Suppressor macrophage (primary cell): ENCODE measurements at places on chromosomes 16 and 17.
A peak's percentile ranks its signal among the peaks of the same experiment; 100 is the strongest.

DNA sequence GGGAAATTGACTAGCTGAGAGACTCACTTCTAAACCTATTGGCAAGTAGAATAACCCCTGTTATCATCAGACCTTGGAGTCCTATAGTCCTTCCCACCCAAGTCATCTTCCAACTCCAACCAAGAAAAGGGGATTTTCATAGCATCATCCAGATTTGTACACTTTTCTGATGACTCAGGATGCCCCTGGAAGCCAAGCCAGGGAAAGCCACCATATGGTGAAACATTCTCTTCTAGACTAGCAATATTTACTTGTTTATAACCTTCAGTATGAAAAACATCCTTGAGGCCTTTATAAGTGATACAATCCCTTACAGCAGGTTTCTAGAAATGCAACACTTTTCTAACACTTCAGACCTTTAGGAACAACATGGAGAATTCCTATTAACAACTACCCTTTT, 618.8 kb upstream of the CDH11 start:
- no peak for DNase-seq

DNA sequence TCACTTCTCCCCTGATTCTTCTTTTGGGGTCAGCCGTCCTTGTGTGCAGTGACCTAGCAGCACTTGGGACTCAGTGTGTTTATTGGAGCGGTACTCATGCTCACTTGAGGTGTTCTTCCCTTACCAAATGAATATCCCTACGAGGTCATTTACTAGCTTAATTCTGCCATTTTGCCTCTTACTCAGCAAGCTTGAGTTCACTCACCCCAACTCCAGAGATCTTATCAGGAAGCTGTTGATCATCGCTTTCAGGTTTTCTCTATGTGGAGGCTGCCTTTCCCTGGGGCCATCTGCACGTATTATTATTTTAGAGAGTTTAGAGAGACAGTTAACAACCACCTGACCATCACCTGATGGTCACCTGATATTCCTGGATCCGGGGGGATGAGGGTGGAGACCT, 1466.0 kb upstream of the GOT2 start:
- no peak for DNase-seq

DNA sequence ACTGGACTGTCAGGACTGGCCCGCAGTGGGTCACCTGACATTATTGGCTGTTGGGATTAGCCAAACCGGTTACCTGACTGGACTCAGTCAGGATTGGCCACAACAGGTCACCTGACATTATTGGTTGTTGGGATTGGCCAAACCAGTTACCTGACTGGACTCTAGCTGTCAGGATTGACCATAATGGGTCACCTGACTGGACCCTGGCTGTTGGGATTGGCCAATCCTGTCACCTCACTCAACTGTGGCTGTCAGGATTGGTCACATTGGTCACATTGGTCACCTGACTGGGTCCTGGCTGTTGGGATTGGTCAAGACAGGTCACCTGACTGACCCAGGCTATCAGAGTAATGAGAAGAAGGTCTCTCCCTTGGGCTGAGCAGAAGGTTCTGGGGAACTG, 207.7 kb upstream of the SDK2 start:
- no peak for DNase-seq

GRCh38 chr17:75625813-75626486, 7.3 kb upstream of the SMIM5 start:
- no peak for DNase-seq

- no peak for DNase-seq
These were observed 4.0 kb upstream of the MEAK7 start for GRCh38 chr16:84508502-84508901.

DNA sequence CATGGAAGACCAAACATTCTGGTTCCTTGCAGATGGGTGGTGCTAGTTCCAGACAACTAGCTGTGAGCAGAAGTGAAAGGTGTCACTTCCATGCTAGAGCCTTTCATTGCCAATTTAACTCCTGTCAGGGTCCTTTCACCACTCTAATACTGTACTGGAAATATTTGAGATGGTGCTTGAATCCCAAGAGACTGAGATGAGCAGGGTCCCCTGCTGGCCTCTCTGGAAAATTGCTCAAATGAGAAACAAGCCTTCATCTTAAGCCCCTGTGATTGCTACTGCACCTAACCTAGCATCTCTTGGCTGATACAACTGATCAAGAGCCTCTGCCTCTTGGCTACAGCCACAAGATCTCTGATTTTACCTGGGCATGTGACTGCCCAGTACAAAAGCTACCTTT, 7.4 kb upstream of the VAC14 start:
- DNase-seq: peak; percentile 20

- DNase-seq: no peak
These were observed 28.4 kb upstream of the STH start for GRCh38 chr17:45970659-45971058.

GRCh38 chr17:9768381-9768934, 22.9 kb downstream of the DHRS7C start:
- no peak for DNase-seq

GRCh38 chr16:8251298-8251697, 339.0 kb downstream of the TMEM114 start:
- DNase-seq: no peak

- DNase-seq: no peak
These were observed 27.5 kb downstream of the LRRC75A start for GRCh38 chr17:16464303-16465051.

GRCh38 chr16:48918520-48919258, 308.7 kb upstream of the N4BP1 start:
- no peak for DNase-seq

DNA sequence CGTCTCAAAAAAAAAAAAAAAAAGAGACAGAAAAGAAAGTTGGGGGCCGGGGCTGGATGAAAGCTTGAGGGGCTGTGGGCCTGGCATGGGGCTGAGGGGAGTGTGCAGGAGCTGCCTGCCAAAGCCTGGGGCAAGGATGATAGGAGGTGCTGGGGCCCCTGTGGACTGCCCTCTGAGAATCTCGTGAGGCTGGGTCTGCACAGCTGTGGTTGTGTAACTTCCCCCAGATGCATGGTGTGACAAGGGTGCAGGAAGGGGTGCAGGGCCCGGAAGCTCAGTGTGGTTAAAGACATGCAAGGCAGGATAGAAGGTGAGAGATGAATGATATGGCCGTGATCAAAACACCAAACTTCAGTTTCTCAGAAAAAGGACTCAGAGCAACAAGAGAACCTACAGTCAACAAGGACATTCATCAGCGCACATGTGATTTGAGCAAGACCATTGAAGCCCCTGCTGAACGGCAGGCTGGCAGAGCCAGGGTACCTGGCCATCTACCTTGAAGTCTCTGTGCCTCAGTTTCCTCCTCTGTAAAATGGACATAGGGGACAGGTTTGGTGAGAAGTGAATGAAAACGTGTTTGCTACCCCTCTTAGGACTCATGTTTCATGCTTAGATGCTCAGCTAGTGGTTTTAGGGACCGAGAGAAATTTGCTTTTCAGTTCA, 9.6 kb downstream of the IL32 start:
- peak; percentile 62 for DNase-seq

GRCh38 chr17:67520916-67521774, 144.1 kb downstream of the PITPNC1 start:
- DNase-seq: no peak

DNA sequence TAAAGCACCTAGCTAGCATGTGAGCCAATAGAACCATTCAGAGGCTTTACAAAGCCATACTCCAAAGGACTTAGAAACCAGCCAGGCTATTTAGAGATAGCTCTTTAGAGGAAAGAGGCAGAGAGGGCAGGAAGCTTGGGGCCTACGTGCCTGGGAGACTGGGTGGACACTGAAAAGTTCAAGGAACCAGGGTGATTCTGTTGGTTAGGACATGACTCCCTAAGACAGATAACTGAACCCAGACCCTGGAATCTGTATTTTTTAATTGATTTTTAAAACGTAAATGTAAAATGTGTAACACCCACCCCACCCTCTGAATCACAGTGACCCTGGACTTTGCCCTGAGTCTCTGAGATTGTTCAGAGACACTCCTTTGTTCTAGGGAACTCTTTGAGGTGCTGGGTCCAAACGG, 16.1 kb upstream of the GNA13 start:
- no peak for DNase-seq

DNA sequence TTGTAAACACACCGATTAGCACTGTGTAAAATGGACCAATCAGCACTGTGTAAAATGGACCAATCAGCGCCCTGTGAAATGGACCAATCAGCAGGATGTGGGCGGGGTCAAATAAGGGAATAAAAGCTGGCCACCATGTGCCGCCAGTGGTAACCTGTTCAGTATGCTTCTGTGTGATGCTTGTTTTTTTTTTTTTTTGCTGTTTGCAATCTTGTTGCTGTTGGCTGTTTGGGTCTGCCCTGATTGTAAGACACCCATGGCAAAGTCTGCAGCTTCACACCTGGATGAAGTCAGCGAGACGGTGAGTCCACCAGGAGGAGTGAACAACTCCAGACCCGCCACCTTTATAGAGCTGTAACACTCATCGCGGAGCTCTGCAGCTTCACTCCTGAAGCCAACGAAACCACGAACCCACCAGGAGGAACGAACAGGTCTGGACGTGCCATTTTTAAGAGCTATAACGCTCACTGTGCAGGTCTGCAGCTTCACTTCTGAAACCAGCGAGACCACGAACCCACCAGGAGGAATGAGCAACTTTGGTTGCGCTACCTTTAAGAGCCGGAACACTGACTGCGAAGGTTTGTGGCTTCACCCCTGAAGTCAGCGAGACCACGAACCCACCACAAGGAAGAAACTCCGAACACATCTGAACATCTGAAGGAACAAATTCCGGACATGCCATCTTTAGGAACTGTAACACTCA, 85.0 kb upstream of the MED9 start:
- DNase-seq: no peak

DNA sequence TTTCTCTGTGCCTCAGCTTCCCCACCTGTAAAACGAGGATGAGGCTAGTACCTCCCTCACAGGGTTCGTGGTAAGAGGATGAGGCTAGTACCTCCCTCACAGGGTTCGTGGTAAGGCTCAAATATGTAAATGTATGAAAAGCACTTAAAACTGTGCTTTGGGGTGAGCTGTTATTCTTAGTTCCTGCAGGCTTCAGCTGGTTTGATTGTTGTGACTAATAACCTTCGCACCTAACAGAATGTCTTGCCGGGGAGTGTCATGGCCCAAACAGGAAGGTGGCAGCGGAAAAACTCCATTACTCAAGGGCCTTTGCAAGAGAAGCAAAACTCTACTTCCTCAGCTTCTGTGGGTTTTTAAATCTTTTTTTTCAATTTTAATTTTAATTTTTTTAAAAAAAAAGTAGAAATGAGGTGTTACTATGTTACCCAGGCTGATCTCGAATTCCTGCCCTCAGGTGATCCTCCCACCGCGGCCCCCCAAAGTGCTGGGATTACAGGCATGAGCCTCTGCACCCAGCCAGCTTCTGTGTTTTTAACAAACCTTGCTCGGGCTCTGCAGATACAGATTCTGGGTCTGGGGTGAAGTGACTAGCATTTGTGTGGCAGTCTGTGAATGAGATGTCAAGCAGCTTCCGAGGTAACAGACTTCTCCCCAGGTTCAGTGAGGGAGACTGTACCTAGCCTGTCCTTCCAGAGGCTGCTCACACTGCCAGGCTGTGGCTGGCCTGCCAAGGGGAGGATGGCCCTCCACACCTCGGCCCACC, 103.0 kb downstream of the RAB11FIP4 start:
- DNase-seq: peak; percentile 77

- DNase-seq: no peak
These were observed 3.5 kb downstream of the CACNG4 start for GRCh38 chr17:66967837-66968543.

DNA sequence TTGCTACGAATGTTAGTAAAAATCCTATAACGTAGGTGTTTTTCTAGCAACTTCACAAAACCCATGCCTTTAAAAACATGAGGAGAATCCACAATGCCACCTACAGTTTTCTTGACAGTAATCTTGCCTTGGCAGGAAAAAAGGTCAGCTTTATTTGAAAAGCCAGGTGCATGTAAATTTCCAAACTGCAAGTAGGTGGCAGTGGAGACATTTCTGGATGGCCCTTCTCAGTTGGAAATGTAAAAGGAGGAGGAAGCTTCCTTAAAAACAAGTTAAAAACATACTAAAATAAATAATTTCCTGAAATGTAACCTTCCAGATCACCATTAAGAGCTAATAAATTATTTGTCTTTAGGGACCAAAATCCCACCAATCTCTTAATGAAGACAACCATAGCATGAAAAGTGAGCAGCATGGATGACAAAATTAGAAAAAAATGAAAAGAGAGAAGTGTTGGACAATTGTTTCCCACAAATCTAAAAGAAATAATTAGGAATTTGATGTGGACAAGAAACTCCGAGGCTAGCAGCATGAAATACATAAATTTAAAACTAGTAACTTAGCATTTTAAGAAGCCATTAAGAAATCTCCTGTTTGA, 152.2 kb downstream of the SNX11 start:
- peak; percentile 26 for DNase-seq

DNA sequence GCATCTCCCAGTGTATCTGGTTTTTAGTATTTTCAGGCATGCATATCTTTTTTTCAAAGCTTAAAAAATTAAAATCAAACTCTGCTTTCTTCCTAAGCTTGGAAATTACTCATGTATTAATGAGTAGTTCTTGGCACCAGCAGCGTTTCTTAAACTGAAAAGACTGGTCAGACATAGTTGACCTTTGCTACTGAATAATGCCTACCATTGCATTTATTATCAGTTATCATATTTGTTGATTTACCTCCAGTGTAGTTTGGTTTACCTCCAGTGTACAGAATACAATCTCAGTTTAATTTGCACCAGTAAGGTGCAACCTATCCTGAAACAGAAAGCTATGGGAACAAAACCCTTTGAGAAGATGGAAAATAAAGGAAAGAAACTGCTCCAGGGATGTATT, 34.5 kb upstream of the EVI2A start:
- no peak for DNase-seq

- DNase-seq: no peak
These were observed 5.2 kb downstream of the CDH13 start for GRCh38 chr16:82631701-82632685.

DNA sequence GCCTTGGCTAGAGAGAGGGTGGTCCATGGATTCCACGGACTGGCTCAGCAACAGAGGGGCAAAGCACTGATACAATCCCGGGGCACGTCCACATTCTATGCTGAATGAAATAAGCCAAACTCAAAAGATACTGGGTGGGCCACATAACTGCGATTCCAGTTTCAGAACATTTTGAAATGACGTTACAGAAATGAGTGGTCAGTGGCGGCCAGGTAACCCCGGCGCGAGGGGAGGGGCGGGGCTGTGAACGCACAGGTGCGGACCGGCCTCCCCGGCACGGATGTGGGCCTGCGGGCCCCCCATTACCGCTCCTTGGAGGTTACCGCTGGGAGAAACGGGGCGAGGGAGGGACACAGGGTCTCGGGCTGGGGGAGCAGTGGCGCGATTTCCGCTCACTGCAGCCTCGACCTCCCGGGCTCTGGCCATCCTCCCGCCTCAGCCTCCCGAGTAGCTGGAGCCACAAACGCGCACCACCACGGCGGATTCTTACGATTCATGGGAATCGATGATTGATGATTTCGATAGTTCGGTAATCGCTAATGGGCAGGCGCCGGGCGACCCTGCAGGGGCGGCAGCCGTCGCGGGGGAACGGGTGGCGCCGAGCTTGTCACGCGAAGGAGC, 559 bp downstream of the MVD start:
- DNase-seq: no peak

DNA sequence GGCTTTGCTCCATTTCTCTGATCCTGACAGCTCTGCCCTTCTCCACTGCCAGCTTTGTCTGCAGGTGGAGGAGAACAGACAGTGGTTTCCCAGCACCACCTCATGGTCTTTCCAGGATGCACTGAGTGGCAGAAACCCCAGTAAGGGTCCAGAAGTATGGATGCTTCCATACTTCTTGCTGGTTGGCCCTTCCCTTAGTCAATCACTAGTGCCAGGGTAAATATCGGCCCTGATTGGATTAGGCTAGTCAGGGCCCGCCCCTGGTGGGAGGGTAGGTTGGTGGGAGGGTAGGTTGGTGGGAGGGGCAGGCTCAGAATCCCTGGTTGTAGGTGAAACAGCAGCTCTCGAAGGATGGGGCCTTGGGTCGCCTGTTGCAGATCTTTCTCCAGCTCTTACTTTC, 10.2 kb downstream of the RNF213 start:
- peak; percentile 54 for DNase-seq
